ENCODE measurements at places on chromosomes 1 and 21.

GRCh38 chr21:46483300-46484295 lies 24.9 kb downstream of the DIP2A start:
- no peak overlapping the region for H3K27ac ChIP-seq
- H3K27me3 ChIP-seq: no peaks in the 10 kb centered on the region
- peaks cover 7% of the 10 kb centered on the region for H3K4me1 ChIP-seq
- no peak for DNase-seq

DNA sequence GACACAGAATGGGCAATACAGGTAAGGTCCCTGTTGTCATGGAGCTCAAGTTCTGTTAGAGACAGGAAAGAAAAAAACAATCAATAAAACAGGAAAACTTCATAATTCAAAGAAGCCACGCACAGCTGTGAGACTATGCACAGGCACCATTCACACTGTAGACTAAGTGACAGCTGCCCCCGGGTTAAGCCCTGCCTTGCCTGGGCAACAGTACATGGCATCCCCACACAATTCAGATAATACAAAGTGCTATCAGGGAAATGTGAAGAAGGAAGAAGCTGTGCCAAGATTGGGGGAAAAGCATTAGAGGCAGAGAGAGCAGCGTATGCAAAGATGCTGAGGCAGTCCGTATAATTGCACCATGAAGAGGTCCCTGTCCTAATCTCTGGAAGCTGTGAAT lies 9.0 kb upstream of the KCNE2 start:
- H3K27ac ChIP-seq: no peak overlapping the region
- H3K27me3 ChIP-seq: peaks cover 2% of the 10 kb centered on the region
- no peak overlapping the region for H3K4me3 ChIP-seq
- DNase-seq: no peak

DNA sequence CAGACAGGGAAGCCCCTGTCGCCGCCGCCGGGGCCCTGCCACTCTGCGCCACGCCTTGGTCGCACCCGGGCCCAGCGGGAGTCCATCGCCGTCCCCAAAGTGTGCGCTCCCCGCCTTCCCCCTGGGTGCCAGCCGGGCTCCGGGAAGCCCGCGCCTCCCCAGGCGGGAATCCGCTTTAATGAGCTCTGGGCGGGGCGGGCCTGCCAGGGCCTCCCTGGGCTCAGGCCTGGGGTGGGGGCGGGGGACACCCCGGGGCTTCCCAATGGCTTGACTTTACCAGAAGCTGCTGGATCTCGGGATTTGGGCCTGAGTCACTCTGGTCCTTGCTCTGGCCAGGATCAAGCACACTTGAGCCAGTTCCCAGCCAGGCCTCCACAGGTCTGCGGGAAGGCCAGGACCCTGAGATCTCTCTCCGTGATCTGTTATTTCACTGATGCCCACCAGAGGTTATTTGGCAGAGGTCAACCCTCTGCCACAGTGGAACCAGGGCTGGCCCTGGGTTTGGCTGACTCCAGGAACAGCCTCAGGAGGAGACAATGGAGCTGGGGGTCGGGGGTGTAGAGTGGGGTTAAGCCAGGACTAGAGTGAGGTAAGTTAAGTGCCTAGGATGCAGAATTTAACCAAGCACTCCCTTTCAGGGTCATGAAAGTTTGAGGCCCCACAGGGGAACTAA lies 178.4 kb upstream of the EDN2 start:
- peak overlapping the region; percentile 33 for H3K27ac ChIP-seq
- peaks cover 59% of the 10 kb centered on the region for H3K4me1 ChIP-seq
- DNase-seq: no peak
- H3K36me3 ChIP-seq: no peaks in the 10 kb centered on the region
- peak overlapping the region; percentile 61 for H3K4me3 ChIP-seq
- H3K27me3 ChIP-seq: peaks cover 24% of the 10 kb centered on the region

DNA sequence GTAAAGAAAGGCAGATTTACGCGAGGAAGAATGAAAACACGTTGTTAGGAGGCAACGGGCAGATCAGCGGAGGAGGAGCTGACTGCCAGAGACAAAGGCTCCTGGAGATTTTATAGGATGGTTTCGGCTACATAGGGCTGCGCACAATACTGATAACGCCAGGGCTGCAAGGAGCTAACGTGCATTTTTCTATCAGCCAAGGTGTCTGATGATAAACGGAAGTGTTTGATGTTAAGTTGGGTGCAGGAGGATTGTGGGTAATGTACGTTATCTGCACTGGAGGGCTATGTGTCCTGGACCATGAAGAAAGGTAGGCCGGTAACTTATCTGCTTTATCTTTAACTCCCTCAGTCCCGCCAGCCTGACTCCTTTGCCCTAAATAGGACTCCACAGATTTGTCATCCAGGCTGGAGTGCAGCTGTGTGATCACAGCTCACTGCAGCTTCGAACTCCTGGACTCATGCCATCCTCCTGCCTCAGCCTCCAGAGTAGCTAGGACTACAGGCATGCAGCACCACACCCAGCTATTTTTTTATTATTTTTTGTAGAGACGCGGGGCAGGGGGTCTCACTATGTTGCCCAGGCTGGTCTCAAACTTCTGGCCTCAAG lies 29.6 kb downstream of the SETD4 start:
- no peak overlapping the region for H3K27ac ChIP-seq
- H3K27me3 ChIP-seq: peaks cover 5% of the 10 kb centered on the region
- H3K4me1 ChIP-seq: peaks cover 8% of the 10 kb centered on the region

All from glutamatergic neuron (in vitro differentiated cells).